CD4-positive, alpha-beta memory T cell (primary cell): ENCODE measurements at places on chromosomes 4 and X. TPM values are rescaled to one million over a fixed set of nuclear protein-coding genes. Genes with fewer than 3 reads are reported as not detected.

GRCh38 chrX:13655674-13656073, 2.7 kb downstream of the TCEANC start:
- H3K27ac ChIP-seq, result no peak overlapping the region
- no peak for DNase-seq
- no peak overlapping the region for H3K4me3 ChIP-seq

The RADX gene
- 16.2 TPM for total RNA-seq

DNA sequence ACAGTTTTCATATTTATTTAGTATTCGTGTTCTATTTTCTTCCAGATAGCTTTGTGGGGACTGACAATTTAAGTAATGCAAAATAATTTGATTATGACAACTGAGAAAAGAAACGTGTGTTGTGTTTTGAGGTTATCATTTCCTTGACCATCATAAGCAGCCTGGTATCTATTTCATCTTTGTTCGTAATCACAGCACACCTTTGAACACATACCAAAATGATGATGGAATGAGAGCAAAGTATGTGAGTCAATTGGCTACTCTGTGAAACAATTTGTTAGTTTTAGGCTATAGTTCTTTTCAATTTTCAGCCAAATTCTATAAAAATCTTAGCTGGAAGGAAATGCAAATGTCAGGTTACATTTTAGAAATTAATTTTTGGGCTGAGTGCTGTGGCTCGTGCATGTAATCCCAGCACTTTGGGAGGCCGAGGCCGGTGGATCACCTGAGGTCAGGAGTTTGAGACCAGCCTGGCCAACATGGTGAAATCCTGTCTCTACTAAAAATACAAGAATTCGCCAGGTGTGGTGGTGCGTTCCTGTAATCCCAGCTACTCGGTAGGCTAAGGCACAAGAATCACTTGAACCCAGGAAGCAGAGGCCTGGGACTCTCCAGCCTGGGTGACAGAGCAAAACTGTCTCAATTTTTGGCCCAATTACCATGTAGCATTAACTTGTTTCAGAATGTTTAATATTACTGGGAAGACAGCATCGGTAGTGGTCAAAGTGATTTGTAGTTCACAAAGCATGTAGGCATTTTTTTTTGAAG, 1.1 kb upstream of the DUSP21 start:
- DNase-seq, result no peak
- H3K4me1 ChIP-seq, result no peaks in the 10 kb centered on the region
- H3K27ac ChIP-seq, result no peak overlapping the region
- no peaks in the 10 kb centered on the region for H3K27me3 ChIP-seq
- H3K4me3 ChIP-seq, result no peak overlapping the region
- no peaks in the 10 kb centered on the region for H3K36me3 ChIP-seq

GRCh38 chrX:111309083-111309482, 38.8 kb upstream of the CAPN6 start:
- no peak for DNase-seq
- no peaks in the 10 kb centered on the region for H3K36me3 ChIP-seq
- no peaks in the 10 kb centered on the region for H3K4me1 ChIP-seq
- H3K4me3 ChIP-seq, result no peak overlapping the region

The MAGEC3 gene
- total RNA-seq, result not detected

The CXCL13 gene
- total RNA-seq, result not detected
